ENCODE measurements at places on chromosomes 6 and 20.

DNA sequence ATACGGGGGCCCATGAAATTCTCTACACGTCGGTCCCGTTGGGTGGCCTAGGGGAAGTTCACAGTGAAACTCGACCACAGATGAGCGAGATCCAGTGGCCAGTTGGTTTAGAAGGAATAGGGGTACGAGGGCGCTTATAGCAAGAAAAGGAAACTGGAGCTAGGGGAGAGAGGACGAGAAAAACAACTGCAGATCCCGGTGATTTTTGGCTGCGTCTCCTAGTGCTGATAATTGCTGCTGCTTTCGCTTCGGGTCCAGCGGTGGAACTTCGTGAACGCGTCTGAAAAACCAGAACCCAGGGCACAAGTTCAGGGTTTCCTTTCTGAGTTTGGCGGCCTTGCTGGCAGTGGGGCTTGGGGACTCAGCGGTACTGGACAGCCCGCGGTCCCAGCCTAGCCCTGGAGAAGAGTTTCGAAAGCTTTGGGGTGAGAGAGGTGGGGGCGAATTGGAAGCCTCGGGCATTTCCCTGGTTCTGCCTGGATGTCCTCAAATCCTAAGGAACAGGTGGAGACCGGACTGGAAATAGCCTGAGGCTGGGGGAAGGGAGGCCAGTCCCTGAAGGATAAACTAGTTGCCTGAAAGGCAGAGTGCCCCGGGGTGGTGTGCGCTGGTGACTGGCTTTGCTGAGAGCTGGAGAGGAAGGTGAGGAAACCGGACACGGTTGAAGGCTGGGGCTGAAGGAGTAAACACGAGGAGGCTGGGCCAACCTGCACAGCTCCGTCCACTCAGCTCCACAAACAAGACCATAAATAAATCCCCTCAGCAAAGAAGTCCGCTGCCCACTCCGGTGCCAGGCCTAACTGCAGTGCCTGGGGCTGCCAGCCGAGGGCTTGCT lies 793 bp downstream of the GMPR start:
- no peak for DNase-seq

DNA sequence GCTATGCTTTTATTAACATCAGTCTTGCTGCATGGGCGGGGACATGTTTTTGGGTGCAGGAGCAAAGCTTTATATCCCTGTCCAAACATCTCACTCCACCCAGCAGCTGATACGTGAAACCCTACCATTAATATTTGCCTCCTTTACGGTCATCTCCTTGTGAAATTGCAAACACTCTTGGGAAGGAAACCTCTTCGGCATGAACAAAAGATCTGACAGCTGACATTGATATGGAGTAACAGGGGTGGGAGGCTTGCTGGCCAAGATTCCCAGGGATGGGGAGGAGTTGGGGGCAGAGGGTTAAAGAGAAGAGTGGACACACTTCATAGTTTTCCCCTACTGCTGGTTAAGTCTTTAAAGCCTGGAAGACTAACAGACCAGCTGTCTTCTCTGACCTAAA lies 22.2 kb upstream of the VEGFA start:
- no peak for DNase-seq

DNA sequence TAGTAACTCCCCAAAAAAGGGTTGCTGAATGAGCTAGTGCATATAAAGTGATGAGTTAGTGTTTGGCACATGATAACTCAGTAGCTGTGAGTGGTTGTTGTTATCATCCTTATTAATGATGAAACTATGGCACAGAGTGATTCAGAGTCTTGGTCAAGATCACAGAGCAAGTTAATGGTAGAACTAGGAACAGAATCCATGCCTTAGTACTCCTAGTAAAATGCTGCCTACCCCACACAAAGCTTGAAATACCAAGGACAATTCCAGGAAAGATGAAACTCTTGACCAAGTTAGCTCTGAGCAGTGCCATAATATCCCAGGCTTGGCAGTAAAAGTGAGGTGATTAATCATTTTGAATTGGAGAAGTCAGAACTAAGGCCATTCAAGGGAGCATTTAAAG lies 109.1 kb upstream of the ENPP5 start:
- DNase-seq: no peak

DNA sequence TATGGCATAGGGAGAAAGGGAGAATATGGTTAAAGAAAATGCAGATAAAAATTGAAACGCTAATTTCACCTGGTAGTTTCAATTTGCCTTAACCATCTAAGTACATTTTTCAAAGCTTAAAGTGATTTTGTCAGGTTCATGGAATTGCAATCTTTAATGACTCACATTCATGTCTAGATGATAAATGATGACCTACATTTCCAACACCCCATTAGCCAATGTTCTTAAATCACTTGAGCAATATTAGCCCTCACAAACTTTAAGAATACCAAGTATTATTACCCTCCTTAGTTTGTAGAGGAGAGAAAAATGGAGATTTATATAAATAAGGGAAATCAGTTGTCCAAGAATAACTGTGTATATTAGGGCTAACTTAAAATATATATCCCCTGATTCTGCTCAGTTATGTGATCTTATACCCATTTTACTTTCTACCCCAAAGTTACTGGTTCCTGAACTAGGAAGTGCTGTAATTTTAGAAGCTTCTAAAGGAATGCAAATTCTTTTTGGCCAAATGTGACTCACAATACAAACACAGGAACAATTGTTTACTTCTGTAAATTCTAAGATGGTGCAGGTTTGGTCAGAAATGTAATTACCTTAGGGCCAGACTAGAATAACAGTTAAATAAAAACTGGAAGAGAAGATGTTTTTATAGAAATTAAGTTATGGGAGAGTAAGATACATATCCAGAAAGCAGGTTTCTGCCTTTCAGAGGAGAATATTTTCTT lies 34.5 kb downstream of the TPBG start:
- no peak for DNase-seq

- no peak for DNase-seq
Measured at GRCh38 chr20:62427172-62428001, at the start of gene RBBP8NL. RBBP8NL (minus strand) TSS chr20:62427539; CDS start chr20:62419647, 7,892 bp downstream.

- DNase-seq: no peak
Measured at GRCh38 chr6:1262704-1263038, 49.2 kb upstream of the FOXQ1 start.

GRCh38 chr20:50260479-50261221 lies 70.0 kb downstream of the CEBPB start:
- DNase-seq: no peak

GRCh38 chr6:7389162-7389450 lies 436 bp downstream of the CAGE1 start:
- no peak for DNase-seq

GRCh38 chr6:152353440-152353839 lies 283.7 kb downstream of the SYNE1 start:
- DNase-seq: no peak

DNA sequence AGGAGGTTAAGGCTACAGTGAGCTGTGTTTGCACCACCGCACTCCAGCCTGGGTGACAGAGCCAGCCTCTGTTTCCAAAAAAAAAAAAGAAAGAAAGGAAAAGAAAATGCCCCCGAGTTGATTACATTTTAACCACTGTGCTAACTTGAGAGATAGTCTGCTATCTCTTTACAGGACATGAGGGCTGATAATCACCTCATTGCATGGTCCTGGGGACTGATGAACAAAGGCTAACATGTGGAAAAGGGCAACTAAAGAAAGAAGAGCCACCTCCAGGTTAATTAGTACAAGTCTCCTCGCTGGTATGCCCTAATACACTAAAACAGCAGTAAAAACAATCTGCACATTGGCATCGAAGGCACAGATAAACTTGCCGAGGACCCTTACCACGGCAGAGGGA lies 4.2 kb upstream of the PLG start:
- no peak for DNase-seq

GRCh38 chr6:74715355-74716085 lies 490.3 kb downstream of the COL12A1 start:
- no peak for DNase-seq

GRCh38 chr6:114588726-114589125 lies 245.9 kb upstream of the HS3ST5 start:
- DNase-seq: no peak

DNA sequence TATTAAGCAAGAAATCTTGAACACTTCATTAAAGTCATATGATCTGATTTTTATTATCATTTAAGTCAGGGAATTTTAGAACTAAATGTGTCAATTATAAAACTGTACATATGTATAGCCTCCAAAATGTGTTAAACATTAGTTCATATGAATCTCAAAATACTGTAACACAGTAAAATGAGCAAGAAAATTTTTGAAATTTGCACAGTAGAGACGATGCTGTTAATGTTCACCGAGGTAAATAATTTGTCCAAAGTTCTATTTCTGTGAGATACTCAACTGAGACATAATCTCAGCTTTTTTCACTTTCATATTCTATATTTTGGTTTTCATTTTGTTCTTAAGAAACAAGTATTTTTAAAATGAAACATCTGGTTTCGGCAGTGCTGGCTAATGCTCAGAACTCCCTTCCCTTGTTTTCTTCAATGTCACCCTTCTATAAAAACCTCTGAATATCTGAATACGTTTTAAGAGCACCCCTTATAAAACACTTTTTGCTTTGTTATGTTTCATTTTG lies 353.1 kb downstream of the LAMA2 start:
- no peak for DNase-seq

- no peak for DNase-seq
Measured at GRCh38 chr6:35352735-35353134, 10.4 kb downstream of the PPARD start.

GRCh38 chr6:33798343-33798848 lies 5.4 kb downstream of the MLN start:
- no peak for DNase-seq

DNA sequence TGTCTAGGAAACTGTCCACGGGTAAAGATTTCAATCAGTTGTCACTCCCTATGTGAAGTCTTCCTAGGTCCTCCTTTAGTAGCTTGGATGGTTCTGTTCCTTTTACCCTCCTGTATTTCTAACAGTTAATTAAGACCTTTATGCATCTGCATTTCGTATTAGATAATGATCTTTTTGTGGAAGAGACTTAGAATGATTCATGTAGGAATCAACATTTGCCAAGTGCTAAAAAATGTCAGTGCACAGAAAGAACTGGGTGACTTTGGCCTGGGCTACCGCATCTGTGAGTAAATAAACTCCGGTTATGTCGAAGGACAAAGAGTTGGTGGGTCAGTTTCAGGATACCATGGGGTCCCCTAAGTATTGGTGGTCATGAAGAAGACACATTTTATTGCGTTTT lies 918.0 kb downstream of the TFAP2A start:
- no peak for DNase-seq

DNA sequence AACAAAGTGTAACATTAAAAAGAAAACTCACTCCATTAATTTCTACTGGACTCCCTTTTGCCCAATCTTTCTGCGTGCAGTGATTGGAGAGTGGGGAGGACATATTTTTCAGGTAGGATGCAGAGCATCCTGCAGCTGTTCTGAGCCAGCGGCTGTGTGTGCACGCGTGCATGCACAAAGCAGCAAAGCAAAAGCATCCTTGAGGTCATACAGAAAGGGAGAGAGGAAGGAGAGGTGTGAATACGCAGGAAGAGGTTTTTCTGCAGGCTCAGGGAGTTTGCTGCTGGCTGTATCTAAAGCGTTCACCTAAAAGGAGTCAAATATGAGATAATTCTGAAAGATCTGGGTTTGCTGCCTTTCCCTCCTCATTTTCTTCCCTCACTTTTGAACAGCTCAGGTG lies 108.4 kb downstream of the HUS1B start:
- no peak for DNase-seq

DNA sequence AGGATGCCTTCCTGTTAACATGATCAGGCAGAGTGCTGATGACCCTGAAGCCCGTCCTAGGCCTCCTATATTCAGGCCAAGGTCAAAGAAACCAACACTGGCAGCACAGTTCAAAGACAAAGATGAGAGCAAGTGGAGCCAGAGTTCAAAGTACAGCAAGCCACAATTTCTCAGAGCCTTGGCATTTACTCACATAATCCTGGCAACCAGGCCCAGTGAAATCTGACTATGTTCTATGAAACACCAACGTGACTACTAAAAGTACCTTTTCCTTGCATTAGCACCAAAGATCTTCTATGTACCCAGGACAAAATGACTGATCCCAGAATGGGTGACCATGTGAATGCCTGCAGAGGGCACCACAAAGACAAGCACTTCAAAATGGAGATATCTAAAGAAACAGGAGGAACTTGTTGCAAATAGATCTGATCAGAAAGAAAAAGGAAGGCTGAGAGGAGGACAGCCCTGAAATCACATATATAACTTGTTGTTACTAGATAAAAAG lies 3.9 kb downstream of the NFS1 start:
- DNase-seq: no peak

DNA sequence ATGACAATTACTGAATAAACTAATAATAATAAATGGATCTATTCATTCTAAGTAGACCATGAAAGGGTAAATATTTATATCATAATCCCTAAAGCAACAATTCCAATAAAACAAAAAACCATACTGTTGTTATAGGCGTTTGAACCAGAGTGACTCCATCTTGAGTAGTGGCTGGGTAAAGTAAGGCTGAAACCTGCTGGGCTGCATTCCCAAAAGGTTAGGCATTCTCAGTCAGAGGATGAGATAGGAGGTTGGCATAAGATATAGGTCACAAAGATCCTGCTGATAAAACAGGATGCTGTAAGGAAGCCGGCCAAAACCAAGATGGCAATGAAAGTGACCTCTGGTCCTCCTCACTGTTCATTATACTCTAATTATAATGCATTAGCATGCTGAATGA lies 8.3 kb downstream of the OR2H1 start:
- DNase-seq: no peak

DNA sequence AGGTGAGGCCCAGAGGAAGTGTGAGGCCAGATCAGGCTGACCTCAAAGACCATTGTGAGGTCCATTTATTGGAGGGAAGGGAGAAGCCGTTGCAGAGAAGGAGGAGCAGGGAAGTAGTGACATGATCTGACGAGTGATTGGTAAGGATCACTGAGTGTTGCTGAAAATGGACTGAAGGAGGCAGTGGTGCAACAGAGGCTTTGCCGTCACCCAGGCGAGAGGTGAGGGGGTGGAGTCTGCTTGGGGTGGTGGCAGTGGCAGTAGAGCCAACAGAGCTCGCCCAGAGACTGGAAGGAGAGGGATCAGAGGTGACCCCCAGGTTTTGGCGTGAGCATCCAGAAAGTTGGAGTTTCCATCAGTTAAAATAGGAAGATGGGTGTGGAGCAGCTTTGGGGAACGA lies 67.9 kb upstream of the CLDN20 start:
- no peak for DNase-seq

- no peak for DNase-seq
Measured at GRCh38 chr6:25222006-25222678, 57.0 kb upstream of the CARMIL1 start.

DNA sequence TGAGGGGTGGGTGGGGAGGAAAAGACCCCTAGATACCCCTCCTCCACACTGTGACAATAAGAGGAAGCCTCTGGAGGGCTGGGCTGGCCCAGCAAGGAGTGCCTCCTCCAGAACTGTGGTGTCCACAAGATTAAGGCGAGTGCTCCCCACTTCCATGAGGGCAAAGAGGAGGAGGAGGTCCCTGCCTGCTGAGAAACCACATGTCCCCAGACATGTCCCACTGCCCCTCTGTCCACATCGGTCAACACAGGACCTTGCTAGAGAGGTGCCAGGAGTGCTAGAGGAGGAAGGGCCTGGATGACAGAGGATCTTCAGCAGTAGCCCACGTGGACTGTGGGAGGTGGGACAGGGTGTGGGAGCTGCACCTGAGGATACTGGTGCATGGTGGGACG lies 3.1 kb downstream of the RAET1G start:
- DNase-seq: no peak

- no peak for DNase-seq
Measured at GRCh38 chr6:88183471-88183870, 17.3 kb upstream of the CNR1 start.
